Hypothalamus (tissue), 51 donors: ENCODE measurements at places on chromosomes 12 and 14.

GRCh38 chr12:65195387-65196055 is 26.1 kb downstream of the LEMD3 start:
- no peak for DNase-seq

GRCh38 chr12:58455136-58455535 is 465.2 kb downstream of the LRIG3 start:
- no peak for DNase-seq

DNA sequence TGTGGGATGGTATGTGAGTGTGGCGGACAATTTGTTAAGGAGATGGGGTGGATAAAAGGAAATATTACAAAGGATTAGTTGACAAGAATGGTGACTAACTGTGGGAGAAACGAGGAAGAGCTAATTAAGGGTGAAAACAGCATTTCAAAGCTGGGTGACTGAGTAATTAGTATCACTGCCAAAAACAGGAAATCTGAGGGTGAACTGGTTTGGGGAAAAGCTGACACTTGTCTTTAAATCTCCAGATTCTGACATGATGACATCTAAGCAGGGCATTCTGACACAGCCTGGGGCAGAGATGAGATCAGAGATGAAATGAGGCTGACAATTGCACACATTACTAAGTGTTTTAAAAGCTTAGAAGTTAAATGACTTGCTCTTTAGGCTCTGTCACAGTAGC is 42.4 kb upstream of the CCDC175 start:
- DNase-seq, result no peak

DNA sequence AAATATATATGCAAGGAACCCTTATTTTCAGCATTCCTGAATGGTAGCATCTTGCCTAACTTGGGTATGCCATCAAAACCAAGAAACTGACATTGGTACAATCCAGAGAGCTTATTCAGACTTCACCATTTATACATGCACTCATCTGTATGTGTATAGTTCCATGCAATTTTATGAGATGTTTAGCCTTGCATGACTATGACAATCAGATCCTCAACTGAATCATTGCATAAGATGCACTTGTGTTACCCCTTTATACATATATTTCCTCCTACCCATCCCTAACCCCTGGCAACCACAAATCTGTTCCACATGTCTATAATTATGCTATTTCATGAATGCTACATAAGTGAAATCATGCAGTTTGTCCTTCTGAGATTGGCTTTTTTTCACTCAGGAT is 37.0 kb upstream of the PPFIBP1 start:
- no peak for DNase-seq

GRCh38 chr14:101087614-101088394 is 184.3 kb upstream of the RTL1 start:
- no peak for DNase-seq

- no peak for DNase-seq
Observed at GRCh38 chr12:106598003-106598402, 15.2 kb downstream of the RFX4 start.

DNA sequence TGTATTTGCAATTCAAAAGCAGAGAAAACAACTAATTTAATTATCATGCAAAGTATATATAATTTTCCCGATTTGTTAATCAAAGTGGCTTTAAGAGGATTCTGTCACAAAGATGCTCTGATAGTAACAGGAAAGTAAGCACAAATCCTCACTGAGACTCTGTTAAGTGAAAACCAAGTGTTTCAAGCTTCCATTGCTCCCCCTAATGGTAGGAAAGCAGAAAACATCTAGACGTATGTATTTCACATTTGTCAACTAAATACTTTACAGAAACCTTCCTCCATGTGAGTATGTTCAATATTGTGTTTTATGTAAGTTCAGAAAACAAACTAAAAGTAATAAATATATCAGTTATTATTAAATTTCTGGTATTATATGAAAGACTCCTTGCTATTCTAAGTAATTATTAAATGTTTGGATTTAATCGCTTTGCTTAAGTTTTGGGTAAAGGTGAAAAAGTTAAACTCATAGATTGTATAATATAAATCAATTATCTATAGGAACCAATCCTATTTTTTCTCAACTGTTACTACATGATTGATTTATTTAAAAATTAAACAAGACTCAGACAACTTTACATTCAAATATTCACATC is 1.5 kb upstream of the NTS start:
- DNase-seq, result no peak

- no peak for DNase-seq
Observed at GRCh38 chr14:102481371-102481770, 28.2 kb downstream of the ANKRD9 start.

- no peak for DNase-seq
Observed at GRCh38 chr12:96239711-96240635, 45.8 kb downstream of the ELK3 start.

DNA sequence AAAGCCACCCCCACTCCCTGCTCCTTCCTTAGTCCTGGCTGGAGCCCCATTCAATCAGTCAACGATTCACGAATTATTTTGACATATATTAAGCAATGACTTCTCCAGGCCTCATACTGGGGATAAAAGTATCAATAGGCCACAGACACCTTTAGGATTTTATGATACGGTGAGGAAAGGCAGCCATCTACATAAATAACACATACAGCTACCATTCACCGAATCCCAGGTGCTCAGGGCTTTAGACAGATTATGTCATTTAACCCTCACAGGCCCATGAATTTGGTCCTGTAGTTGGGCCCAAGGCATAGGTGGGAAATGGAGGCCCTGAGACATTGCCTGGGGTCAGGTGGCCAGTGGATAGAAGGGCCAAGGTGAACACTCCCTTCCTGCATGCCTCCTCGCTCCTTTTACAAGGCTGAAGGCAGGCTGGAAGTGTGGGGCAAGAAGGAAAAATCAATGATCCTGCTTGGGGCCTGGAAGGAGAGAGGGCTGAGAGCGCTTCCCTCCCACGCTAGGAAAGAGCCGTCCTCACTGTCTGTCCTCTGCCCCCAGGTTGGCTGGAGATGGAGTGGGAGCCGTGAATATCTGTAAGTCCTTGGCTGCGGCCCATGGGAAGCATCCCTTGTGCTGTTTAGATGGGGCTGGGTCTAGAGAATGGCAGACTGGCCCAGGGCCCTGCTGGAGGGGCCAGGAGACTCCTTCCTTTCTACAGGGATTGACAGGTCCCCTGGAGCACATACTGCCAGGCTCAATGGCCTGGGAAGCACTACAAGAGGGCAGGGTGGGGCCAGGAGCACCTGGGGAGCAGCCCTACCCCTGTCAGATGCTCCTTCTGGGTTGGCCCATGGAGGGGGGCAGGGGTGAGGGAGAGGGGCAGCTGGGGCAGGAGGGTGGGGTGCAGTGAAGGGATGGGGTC is 14.8 kb downstream of the KRT7 start:
- no peak for DNase-seq

GRCh38 chr12:99110868-99111267 is 465.8 kb downstream of the APAF1 start:
- no peak for DNase-seq

DNA sequence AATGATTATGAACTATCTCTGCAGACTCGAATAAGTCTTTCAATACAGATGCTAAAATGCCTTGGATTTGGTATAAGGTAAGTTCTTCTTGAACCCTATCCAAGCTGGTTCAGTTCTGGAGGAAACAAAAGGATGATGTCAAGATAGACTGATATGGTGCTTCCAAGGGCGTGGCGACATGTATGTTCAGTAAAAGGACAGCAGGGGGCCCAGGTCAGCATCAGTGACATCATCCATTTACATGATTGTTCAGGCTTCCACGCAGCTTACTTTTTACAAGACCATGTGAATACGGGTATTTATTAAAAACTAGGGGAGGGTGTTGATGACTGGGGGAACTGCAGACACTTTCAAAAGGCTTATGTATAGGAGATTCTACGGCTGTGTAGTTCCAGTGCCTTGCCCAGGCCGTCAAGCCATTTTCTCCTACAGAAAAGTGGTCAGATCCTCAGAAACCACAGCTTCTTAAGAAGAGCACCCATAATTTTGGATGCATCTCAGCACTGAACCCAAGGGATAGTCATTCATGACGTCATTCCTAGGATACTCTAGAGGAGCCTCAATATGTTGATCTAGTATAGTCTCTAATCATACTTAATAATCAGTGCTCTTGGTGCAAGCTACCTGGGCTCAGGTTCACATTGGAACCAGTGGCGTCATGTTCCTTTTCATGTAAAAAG is 527.7 kb downstream of the FUT8 start:
- DNase-seq, result no peak

- DNase-seq, result no peak
Observed at GRCh38 chr12:129169928-129170327, 316.6 kb downstream of the GLT1D1 start.

GRCh38 chr14:86774916-86775315 is 1218.1 kb downstream of the GALC start:
- DNase-seq, result no peak
